CD4-positive, alpha-beta memory T cell (primary cell): ENCODE measurements at places on chromosomes 13 and 19.
A peak's percentile ranks its signal among the peaks of the same experiment; 100 is the strongest.

- no peak for DNase-seq
Observed at GRCh38 chr19:33724721-33725060, 72.0 kb upstream of the KCTD15 start.

- DNase-seq: no peak
Observed at GRCh38 chr13:110676595-110677587, 29.0 kb downstream of the CARS2 start.

- DNase-seq: no peak
Observed at GRCh38 chr19:46205183-46205984, 24.2 kb upstream of the IGFL1 start.

DNA sequence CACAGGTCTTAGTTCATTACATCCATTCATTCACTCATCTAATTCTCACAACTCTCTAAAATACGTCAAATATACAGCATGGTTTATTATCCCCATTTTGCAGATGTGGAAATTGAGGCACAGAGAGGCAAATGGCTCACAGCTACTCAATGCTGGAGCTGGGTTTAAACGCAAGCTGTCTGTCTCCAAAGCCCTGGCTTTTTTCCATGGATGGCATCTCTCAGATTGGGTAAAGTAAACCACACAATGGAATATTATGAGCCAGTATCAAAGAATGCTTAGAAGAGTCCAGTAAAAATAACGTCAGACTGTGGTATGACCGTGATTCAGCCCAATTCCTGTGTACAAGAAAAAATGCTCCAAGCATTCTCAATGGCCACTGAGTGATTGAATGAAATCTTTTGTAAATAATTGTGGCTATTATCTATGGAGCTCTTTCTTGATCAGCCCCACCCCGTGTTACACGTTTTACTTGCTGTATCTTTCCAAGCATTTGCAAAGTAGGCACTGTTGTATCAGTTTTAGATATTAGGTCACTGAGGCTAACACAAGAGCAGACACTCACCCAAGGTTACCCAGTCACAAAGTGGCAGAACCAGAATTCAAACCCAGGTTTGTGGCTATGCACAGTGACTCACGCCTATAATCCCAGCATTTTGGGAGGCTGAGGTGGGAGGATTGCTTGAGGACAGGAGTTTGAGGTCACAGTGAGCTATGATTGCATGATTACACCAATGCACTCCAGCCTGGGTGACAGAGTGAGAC lies 5.5 kb upstream of the ACP7 start:
- no peak for DNase-seq

DNA sequence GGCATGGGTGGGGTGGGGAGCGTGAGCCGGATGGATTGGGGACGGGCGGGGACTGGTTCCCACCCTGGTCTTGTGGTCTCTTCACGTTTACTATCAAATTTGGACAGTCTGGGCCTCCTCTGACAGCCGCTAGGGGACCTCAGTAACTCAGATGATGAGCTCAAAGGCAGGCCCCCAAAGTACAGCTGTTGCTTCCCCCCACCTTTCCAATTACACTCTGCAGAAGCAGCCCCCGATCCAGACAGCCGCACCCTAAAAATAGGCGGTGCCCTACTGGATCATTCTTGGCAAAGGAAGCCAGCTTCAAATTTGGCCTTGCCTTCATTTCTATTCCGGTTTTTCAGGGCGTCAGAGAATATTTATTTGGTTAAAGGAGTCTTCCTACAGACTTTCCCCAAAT lies 1.9 kb upstream of the FOXO1 start:
- peak; percentile 33 for DNase-seq

DNA sequence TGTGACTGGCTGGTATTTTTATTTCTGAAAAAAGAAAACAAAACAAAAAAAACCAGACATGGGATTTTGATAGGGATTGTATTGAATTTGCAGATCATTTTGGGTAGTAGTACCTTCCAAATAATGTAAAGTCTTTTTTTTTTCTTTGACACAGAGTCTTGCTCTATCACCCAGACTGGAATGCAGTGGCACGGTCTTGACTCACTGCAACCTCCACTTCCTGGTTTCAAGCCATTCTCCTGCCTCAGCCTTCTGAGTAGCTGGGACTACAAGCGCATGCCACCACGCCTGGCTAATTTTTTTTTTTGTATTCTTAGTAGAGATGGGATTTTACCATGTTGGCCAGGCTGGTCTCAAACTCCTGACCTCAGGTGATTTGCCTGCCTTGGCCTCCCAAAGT lies 4.2 kb downstream of the ZNF101 start:
- DNase-seq: no peak
